ENCODE measurements at places on chromosomes 4 and X.

DNA sequence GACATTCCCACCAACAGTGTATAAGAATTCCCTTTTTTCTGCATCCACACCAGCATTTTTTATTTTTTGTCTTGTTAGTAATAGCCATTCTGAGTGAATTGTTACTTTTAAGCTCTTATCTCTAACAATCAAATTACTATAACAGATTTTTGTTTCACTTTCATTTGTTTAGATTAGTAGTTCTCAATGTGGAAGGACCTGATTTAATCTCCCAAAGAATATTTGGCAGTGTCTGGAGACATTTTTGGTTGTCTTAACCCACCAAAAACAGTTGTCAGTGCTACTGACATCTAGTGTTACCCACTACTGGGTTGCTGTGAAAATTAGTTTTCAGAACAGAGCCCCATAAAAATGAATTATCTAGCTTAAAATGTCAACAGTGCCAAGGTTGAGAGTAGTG lies 37.9 kb downstream of the RUFY3 start:
- no peak for DNase-seq

DNA sequence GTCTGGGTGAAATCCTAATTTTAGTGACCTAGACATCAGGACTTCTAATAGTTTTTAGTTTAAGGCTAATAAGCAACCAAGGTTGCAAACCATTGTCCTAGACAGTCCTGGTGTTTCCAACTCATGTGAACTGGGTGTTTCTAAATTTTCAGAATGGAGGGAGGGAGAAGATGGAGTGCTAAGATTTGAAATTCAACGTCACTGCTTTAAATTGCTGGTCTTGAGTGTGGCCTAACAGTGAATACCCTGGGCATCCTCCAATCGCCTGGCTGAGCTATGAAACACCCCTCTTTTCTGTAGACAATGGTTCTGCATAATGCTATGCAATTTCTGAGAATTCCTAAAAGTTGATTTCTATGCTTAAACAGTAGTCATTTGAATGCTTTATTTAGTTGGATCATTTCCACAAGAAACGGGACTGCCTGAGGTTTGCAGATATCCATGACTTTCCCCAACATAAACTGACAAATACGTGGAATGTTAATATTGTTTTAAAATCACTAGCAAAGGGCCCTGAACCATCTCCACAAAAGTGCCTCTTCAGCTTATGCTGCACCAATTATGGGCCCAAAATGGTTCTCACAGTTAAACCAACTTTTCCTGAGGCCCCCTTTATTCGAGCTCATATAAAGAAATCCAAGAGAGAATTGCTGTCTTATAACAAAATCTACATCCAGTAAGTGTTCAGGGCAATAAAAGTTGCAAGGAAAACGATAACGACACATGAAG lies 1.1 kb downstream of the FBXL5 start:
- DNase-seq: no peak

- no peak for DNase-seq
Observed at GRCh38 chr4:171954650-171955049, 141.4 kb downstream of the GALNTL6 start.

GRCh38 chrX:66676413-66676812 lies 37.5 kb upstream of the EDA2R start:
- DNase-seq: no peak

DNA sequence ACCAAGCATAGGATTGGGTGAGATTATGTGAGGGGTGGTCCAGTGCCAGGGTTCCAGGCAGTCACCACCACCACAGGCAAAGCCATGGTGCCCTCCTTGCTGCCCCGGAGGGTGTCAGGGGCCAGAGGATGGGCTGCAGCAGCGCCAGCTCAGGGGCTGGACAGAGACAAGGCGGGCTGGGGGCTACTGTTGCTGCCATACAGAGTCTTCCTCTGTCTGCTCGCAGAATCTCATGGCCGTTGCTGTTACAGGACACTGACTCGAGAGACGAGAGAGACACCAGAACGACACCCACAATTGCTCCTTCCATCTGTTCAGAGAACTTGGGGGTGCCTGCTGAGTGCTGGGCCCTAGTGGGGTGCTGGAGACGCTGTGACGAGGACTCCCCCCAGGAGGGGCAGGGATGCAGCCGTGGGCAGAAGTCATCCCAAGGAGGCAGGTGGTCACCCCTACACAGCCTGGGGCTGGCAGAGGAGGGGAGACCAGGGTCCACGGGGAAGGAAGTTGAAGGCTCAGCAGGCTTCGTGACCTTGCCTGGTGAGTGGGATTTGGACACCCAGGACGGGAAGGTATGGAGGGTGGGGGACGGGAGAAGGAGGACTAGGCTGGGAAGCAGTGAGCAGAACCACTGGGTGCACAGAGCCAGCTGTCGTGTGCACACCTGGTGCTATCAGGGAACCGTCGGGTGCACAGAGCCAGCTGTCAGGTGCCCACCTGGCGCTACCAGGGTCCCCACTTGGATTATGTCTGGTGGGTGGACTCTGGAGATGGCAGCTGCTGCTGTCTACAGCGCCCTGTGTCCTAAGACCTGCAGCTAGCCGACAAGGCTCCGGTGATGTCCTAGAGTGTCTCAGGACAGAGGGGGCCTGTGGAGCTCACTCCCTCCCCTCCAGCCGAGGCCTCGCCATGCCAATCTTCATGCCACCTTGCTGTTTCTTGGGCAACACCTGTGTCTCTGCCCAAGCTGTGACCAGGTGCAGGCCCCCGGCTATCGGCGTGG lies 43.9 kb upstream of the HMX1 start:
- DNase-seq: no peak

- no peak for DNase-seq
Observed at GRCh38 chrX:29762006-29762405, 453.4 kb upstream of the MAGEB2 start.

DNA sequence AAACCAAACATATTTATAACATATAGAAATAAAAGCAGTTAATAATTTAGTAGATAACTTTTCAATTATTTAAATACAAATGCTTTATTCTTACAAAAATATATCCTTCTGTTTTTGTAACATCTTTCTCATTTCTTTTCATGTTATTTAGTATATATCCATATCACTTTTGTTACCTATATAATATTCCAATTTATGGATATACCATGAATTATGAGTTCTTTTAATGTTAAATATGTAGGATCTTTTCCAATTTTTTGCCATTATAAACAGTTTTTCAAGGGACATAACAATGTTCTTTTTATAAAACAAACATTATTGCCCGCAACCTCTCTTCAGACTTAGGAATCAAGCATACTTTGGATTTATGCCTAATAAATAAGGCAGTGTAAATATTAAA lies 151.6 kb downstream of the PRDM5 start:
- DNase-seq: no peak

DNA sequence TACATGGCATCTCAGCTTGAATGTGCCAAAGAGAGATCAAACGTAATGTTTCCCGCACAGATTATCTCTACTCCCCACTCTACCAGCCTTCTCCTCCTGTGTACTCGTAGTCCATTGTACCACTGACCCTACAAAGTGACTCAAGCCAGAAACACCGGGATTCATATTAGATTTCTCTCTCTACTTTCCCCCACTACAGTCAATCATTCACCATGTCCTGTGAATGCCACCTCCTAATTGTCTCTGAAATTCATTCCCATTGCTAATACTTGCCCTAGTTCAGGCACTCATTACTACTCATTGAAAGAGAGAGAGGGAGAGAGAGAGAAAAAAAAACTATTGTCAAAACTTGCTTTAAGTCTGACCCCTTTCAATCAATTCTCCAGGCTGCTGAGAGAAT lies 78.2 kb upstream of the LHFPL1 start:
- no peak for DNase-seq

DNA sequence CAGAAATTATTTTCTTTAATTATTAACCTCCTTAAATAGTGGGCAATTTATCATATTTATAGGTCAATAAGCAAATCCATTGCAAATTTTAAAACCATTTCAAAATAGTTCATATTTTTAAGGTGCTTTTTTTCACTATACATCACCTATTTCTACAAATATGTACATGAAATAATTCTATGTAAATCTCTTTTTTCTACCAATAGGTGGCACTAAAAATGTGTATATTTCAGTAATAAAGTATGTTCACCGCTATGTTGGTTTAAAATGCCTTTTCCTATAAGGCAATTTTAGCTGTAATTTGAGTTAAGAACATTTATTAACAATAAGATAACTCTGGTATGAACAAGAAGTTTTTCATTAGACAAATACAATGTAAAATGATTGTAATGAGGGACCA lies 672.2 kb downstream of the KCTD8 start:
- DNase-seq: peak; percentile 25

DNA sequence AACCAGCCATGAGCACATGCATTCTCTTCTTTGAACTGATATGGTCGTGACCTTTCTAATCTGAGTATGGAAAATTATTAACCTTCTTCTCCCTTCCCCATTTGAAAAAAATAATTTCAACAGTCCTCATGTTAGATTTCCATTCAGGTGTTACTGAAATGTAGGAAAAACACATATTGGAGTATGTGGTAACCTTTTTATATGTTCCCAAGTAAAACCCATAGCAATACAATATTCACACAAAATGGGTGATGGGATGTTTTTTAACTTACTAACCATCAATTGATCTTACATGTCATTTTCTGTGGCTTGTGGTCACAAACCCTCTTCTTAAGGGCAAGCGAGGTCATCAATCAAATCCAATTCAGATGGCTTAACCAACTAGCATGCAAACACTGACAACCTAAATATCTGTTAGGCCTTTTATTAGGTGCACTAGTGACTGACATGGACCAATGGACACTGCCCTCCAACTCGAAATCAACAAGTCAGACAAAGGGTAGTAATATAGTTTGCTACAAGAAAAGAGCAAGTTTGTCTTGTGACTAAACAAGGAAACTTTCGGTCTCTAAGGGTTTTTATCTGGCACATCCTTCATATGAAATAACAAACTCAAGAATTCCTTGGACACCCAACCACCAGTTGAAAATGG lies 74.3 kb downstream of the CAMK2D start:
- no peak for DNase-seq

GRCh38 chr4:71133491-71133890 lies 140.0 kb downstream of the DCK start:
- no peak for DNase-seq

- DNase-seq: no peak
Observed at GRCh38 chrX:154800478-154801210, 4.6 kb downstream of the MPP1 start.

GRCh38 chr4:107757864-107758476 lies 37.9 kb upstream of the PAPSS1 start:
- peak; percentile 35 for DNase-seq

GRCh38 chr4:177473991-177474390 lies 31.8 kb upstream of the AGA start:
- DNase-seq: no peak

DNA sequence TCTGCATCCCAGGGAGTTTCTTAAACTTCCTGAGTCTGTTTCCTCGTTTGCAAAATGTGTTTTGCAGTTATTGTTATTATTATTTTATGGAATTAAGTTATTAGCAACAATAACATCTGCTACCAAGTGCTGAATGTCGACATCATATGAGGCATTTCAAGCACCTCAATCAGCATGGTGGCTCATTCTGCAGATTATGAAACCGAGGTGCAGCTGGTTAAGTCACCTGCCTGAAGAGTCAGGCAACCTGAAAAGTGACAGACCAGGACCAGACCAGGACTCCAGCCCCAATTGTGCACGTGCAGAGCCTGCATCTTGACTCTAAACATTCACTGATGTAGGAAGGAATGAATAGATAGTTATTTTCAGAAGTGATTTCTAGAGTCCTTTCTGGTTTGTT lies 99.8 kb downstream of the AFAP1 start:
- DNase-seq: no peak

DNA sequence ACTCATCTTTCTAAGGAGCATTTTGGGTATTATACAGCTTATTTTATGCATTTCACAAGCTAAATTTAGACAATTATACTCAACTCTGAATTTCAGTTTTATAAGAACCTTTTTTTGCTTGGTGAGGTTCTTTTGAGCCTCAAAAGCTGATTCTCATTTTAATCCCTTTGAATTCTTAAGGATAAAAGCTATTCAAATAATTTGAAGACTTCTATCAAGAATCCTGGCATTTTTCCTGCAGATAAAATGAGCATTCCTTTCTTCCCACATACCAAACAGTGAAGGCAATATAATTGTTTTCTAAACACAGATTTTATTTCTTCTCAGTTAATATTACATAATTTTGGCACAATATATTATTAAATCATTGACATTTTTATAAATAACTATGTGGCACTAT lies 118.4 kb upstream of the GPM6A start:
- no peak for DNase-seq

Data from T47D (cell line).